Hematopoietic multipotent progenitor cell treated with erythropoietin and hydrocortisone succinate and interleukin-3 and kit ligand, for 8 days (in vitro differentiated cells): ENCODE measurements at places on chromosomes 11 and 22.
A peak's percentile ranks its signal among the peaks of the same experiment; 100 is the strongest.

- DNase-seq, result peak; percentile 88
Observed at GRCh38 chr11:5690216-5690615, 626 bp downstream of the TRIM22 start.

GRCh38 chr11:82992223-82992622, 79.5 kb downstream of the RAB30 start:
- DNase-seq, result no peak

DNA sequence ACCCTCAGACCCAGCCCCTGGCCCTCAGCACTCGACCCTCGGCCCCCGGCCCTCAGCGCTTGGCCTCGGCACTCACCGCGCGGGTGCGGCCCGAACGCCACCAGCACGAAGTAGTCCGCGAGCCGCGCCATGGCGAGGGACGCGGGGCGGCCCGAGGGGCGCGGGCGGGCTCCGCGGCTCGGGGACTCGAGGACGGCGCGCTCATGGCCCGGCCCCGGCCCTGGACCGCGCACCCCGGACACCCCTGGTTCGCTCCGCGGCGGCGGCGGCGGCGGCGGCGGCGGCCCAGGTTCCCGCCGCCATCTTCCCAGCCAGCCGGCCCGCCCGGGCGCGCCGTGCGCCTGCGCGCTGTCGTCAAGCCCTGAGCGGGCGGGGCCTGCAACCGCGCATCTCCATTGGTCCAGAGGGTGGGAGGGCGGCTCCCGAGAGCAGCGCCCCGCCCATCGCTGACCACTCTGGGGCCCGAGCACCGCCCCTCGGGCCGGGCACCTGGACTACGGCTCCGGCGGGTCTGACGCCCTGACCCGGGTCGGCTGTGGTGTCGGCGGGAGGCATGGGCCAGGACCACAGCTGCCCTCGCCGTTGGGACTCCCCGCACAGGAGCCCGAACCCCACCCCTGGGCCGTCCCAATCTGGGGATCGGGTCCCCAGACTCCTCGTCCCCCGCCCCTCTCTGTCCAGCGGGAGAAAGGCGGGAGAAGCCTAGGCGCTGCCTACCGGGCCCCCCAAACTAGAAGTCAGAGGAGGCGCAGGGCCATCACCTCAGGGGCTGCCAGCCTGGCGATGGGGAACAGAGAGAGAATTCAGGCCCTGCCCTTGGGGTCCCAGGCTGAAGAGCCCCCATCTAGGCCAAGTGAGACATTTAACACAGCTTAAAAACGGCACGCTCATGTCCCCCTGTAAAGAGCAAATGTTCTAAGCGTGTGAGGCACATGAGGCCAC, at the start of gene SBF1:
TSS of gene SBF1 (minus strand) at position 326 of the 942 bp plus-strand sequence. CDS start at position 131, 195 bp downstream.
- peak; percentile 82 for DNase-seq

DNA sequence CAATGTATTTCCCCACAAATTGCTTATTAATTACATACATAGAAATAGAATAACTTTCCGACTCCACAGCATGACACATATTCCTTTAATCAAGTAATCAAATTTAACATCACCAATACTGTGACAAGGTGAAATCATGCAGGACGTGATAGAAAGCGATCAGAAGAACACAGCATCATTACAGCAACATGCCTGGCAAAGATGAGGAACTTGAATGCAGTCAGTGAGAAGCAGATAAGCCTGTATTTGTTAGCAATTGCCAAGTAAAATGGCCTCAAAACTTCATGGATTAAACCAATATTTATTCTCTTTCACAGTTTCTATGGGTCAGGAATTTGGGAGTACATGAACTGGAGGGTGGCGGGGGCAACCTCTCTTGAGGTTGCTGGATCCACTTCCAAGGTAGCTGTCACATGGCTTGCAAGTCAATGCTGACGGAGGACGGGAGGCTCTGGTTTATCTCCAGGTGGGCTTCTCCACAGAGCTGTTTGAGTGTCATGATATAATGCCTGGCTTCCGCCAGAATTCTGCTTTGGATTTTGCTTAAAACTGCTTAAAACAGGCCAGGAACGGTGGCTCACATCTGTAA, 12.0 kb upstream of the TEAD1 start:
- no peak for DNase-seq

GRCh38 chr11:58998480-58999290, 59.4 kb downstream of the GLYATL1 start:
- DNase-seq, result no peak

- no peak for DNase-seq
Observed at GRCh38 chr11:66349084-66349386, 1.6 kb upstream of the B4GAT1 start.

DNA sequence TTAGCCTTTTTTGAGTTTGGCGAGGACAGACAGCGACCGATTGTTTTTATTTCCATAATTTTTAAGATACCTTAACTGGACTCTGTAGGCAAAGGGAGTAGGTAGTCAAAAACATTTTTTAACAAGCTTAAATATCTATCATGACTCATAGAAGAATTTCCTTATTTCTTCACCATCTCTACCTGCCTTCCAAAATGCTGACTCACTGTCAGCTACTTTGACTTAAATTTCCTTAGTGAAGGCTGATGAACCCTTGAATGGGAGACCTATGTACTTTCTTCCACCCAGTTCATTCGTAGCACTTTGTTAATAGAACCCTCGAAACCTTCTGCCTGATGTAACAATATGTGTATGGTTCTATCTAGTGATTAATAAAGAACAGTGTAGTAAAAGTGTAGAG, 1.1 kb upstream of the MTMR2 start:
- peak; percentile 22 for DNase-seq

GRCh38 chr22:48605856-48606481, 1221.7 kb downstream of the BRD1 start:
- no peak for DNase-seq
